Activated CD8-positive, alpha-beta memory T cell treated with anti-CD3 and anti-CD28 coated beads, Interleukin-2, amount 50 U/mL, for 48 hours (primary cell): ENCODE measurements at places on chromosomes 7 and 10.
A peak's percentile ranks its signal among the peaks of the same experiment; 100 is the strongest.

GRCh38 chr10:113441220-113441619 lies 111.6 kb upstream of the HABP2 start:
- no peak for DNase-seq

DNA sequence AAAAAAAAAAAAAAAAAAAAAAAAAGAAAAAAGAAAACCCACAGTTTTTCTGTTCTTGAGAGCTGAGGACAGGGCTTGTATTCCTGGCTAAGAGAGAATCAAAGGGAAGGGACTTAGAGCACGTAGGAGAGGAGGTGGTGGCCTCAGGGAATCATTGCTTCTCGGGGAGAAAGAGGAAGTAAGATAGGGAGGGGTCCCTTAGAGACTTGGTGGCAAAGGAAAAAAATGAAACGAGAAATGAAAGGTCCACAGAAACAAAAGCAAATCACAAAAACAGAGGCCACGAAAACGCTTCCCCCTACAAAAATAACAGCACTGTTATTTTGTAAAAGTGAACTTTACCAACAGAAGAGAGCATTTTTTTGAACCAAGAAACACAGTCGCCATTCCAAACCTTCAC lies 323.1 kb upstream of the GALNT17 start:
- no peak for DNase-seq

DNA sequence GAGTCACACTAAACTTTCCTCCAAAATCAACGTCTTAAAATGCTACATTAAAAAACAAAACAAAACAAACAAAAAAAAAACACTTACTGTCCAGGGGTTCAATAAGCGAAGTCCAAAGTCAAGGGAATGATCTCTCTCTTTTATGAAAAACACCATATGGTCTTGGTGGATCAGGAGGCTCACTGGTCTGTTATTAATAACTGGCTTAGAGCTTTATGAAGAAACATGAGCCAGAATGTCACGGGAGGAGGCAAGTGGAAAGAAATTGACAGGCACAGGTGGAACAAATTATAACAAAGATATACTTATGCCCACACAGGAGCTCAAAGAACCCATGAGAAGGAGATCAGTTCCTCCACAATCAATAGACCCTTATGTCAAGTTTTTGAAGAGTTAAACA lies at the start of gene MRLN:
MRLN (minus strand) TSS at position 189 of the 400 bp plus-strand sequence.
- no peak for DNase-seq

DNA sequence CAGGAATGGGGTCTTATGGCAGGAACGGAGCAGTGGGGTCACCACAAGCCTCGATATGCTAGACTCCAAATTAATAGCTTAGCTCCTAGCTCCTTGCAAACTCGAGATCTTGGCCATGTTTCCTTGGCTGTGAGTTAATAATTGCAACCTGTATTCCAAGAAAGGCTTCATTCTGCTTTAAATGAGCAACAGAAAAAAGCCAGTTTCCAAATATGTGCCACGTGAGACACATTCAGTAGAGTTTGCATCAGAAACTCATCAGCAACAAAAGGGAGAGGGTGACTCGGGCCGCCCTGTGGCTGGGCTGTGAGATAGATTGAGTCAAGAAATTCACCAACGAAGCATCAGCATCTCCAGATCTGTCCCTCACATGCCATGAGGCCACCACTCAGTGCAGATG lies 112.0 kb downstream of the NPTX2 start:
- no peak for DNase-seq

GRCh38 chr10:109957092-109957797 lies 33.9 kb upstream of the XPNPEP1 start:
- no peak for DNase-seq

- DNase-seq = no peak
These were observed 138.0 kb downstream of the SLIT1 start for GRCh38 chr10:97047788-97048187.

- DNase-seq = no peak
These were observed 343.1 kb downstream of the PHTF2 start for GRCh38 chr7:78141522-78142281.

GRCh38 chr10:112672706-112673105 lies 225.7 kb downstream of the VTI1A start:
- no peak for DNase-seq

GRCh38 chr7:29033584-29033983 lies 75.5 kb upstream of the TRIL start:
- no peak for DNase-seq

GRCh38 chr10:97685395-97685958 lies 1.6 kb downstream of the AVPI1 start:
- no peak for DNase-seq

DNA sequence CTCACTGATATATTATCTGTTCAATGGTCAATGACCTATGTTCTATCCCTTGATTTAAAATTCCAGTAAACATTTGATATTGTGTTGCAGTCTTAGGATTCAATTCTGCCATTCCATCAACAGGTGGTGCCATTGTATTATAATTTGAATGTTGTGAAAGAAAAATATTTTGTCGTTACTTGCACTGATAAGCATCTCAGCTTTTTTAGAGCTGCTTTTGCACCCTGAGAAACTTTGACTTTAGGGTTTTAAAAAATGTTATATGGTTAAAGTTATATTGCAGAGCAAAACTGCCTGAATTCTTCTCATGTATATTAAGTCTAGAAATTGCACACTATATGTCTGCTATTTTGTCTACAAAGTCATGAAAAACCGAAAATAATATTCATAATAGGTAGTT lies 18.8 kb upstream of the MINDY3 start:
- DNase-seq = no peak

DNA sequence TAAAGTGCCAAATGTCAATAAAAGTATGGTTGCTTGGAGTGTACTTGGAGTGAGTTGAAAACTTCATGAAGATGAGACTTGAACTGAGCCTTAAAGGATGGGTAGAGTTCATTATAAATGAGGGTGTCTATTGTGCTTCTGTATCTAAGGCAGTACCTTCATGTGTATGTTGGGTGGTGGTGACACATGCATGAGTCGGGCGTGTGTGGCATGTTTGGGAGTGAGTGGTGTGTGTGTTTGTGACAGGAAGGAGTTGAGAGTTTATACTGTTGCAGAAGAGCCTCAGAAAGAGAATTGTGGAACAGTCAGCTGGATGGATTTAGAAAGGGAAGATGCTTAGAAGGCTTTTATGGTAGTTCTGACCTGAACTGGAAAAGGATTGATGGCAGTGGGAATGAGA lies 6.0 kb upstream of the ZRANB1 start:
- no peak for DNase-seq

GRCh38 chr7:112161253-112162141 lies 44.7 kb downstream of the DOCK4 start:
- no peak for DNase-seq

GRCh38 chr10:100173035-100173434 lies 12.8 kb downstream of the ERLIN1 start:
- DNase-seq = no peak

DNA sequence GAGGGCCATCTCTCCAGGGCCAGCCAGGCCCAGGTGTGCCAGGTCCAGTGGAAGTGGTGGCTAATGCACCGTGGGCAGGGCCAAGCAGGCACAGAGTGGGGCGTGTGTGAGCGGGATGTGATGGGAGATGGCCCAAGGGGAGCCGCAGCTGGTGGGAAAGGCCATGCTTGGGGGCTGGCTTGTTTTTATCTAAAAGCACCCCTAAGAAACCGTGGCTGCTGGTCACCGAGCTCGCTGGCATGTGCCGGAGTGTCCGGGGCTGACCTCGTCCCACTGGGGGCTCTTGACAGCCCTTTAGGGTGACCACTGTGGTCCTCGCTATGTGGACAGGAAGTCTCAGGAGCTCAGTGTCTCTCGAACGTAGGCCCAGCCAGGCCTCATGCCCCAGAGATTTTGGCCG lies 582.4 kb upstream of the FOXK1 start:
- no peak for DNase-seq

DNA sequence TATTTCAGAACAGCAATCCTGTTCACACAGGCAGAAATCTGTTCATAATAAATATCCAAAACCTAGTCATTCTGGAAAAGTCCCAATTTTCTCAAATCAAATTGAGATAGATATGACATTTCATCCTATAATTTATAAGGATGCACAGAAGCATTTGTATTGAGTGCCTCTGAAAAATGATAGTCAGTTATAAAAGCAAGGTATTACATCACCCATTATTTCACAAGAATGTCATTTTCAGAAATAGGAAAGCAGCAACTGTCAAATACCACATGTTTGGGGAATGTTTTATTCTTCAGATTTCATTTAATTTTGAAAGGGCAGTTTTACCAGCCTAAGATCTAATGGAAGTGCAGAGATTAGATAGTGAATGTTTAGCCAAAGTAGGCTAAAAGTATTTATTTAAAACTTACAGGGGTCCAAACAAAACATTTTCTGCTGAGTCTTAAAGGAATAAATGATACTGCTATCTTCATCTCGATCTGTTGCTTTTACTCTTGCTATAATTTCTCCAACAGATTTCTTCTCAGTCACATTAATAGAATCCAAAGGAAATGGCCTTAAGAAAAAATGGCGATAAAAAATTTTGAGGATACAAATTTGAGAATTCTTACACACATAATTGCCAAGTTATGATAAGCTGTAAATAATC lies 185.8 kb downstream of the HGF start:
- no peak for DNase-seq

DNA sequence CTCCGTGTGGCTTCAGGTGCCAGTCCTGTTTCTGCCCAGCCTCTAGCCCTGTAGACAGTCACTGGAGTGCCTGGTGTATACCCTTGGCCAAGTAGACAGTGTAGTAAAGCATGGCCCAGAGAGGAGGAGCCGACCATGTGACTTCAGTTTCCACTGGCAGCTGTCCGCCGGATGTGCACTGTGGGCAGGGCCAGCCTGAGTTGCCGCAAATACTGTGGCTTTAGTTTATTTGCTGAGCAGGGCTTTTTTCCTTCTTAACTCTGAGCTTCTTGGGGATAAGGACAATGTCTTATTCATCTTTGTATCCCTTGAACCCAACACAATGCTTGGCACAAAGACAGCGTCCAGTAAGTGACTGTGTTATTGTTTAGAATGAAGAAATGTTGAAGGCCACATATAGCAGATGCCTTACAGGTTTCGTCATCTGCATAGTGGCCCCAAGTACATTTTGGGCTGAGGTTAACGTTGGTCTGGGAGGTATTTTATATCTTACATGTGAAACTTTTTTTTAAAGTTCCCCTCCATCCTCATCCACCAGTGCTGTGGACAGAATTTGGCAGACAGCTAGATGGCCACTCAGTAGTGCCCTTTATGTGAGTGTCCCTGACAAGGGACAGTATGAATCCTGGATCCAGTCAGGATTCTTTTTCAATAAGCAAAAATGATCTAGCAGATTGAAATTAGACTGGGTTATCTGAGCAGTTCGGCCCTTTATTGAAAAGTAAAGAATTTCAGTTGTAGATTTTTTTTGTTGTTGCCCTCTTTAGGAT lies 40.6 kb downstream of the CYP17A1 start:
- peak; percentile 71 for DNase-seq

DNA sequence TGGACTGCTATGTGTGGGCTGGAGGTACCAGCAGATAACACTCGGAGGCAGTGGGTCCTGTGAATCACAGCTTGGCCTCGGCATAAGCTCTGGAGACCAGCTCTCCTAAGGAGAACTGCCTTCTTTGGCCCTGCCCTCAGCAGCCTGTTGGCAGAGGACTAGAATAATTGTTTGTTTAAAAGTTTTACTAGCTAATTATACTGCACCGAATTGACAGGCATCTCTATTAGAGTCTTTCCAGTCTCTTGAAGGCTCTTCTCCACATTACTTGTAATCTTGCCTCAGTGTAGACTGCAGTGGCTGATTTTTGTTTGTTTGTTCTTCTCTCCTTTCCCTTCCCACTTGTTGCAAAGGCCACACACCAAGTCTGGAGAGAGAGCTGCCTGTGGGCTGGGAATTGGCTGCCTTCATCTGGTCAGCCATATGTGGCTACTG lies 183.2 kb downstream of the AUTS2 start:
- no peak for DNase-seq

GRCh38 chr7:90723233-90723632 lies 127.1 kb downstream of the CDK14 start:
- no peak for DNase-seq

DNA sequence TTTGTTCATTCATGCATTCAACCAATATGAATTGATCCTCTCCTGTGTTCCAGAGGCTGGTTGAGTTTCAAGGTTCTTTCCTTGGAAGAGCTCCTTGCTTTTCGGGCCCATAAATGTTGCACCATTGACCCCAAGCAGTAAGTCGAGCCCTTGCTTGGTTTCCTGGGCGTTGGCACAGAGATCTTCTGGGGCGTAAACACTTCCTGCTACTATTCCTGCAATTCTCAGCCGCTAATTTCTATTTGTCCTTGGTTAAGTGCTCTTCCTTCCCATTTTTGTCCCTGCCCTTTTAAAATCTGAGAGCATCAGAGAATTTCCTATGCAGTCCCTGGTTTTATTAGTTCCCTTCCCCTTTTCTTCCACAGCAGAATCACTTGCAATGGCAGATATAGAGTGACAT lies 44.1 kb upstream of the ADRB1 start:
- no peak for DNase-seq

DNA sequence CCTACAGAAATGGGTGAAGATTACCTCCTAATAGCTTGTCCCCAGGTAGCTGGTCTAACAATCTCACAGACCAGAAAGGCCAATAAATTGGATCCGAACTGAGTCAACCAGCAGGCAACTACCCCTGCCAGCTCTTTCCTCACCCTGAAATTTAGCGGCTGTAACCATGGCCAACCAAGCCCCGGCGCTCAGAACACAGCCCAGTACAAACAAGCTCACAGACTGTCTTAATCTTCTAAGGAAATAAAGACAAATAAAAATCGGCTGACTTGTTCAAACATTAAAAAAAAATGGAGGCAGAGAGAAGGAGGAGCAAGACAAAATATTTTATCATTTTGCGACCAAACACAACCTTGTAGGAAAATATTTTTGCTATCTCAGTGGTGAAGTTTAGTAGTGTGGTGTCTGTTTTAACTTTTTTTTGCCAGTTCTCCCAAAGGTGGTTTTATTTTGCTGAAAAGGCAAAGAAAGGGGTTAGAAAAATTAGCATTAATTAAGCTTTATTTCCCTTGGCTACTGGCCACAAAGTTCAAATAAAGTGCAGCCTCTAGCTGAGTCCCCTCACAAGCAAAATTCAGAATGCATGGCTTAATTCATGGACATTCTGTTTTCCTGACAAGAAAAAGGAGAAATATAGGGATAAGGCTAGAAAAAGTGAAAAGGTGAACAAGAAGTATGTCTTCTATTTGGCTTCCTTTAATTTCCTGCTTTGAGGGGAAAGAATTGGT lies 313.0 kb upstream of the NPVF start:
- no peak for DNase-seq

GRCh38 chr10:96917628-96918027 lies 85.5 kb downstream of the LCOR start:
- DNase-seq = no peak
